ENCODE measurements at places on chromosomes 5 and 9.
A peak's percentile ranks its signal among the peaks of the same experiment; 100 is the strongest.

GRCh38 chr5:179533907-179534306 is 16.4 kb upstream of the RUFY1 start:
- no peak for DNase-seq

DNA sequence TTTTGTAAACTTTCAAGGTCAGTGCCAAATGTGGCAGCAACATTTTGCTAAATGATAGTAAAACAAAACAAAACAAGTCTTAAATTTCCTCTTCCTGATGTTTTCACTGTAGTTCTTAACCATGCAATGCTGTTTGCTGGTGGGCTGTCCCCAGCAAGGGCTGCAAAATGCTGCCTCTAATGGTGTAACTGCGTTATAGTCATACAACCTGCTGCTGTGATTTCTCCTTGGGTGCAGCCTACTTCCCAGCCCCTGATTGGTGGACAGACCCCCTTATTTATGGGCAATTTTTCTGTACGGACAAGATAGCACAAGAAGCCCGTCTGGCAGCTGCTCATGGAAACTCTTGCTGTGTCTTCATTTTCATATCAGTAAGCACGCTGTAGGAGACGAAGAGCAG is 26.6 kb upstream of the PIP5K1B start:
- peak; percentile 54 for DNase-seq

GRCh38 chr5:149779124-149779465 is 49.0 kb downstream of the PPARGC1B start:
- no peak for DNase-seq

DNA sequence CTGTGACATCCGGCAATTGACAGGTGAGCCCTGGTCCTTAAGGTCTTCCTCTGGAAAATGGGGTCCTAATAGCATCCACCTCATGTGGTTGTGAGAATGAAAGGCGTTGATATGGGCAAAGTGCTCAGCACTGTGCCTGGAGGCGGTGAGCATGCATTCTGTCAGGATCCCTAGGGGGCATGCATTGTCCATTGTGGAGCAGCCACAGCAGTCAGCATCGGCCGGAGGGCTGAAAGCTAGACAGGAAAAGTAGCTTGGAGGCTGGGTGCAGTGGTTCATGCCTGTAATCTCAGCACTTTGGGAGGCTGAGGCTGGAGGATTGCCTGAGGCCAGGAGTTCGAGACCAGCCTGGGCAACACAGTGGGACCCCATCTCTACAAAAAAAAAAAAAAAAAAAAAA is 122.2 kb downstream of the LHX2 start:
- DNase-seq = peak; percentile 18

- peak; percentile 96 for DNase-seq
Measured at GRCh38 chr5:66896171-66896570, 300.0 kb downstream of the MAST4 start.

GRCh38 chr9:121261107-121261460 is 6.9 kb upstream of the GSN start:
- DNase-seq = no peak

DNA sequence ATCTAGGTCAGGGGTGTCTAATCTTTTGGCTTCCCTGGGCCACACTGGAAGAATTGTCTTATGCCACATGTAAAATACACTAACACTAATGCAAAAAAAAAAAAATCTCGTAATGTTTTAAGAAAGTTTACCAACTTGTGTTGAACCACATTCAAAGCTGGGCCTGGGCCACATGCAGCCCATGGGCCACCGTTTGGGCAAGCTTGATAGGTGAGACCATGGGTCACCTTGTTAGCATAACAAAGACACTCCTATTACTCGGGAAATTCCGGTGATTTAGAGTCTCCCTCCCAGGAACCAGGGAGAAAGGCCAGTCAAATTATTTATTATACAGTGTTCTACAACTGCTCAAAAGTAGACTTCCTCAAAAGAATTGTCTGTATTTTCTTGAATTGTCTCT is 12.7 kb downstream of the RECK start:
- no peak for DNase-seq

- no peak for DNase-seq
Measured at GRCh38 chr9:81455462-81456219, 233.7 kb downstream of the TLE1 start.

GRCh38 chr5:152086668-152087067 is 162.0 kb upstream of the GLRA1 start:
- DNase-seq = no peak

GRCh38 chr5:136056336-136056735 is 27.5 kb downstream of the TGFBI start:
- no peak for DNase-seq

- no peak for DNase-seq
Measured at GRCh38 chr5:58628626-58629025, 45.8 kb downstream of the RAB3C start.

GRCh38 chr9:88988796-88989641 is 2.2 kb upstream of the S1PR3 start:
- DNase-seq = no peak

GRCh38 chr5:31635446-31635845 is 3.5 kb upstream of the PDZD2 start:
- no peak for DNase-seq

GRCh38 chr5:7678030-7678429 is 172.9 kb downstream of the CFAP90 start:
- DNase-seq = no peak

DNA sequence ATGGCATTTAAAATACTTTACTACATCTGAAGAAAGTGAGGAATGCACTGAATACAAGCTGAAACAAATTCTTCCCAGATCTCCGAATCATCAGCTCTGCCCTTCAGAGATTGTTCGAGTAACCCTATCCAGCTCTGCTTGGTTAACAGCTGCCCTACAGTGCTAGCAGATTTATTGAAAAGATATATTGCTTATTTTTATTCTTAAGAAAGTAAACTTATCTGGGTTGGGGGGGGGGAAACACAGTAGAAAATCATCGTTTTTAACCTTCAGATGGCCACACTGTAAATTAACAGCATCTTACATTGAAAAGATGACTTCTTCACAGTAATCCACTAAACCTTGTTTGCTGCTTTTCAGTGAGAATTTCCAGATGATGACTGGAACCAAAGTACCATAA is 210.8 kb downstream of the NFIB start:
- no peak for DNase-seq

GRCh38 chr9:101706261-101706798 is 32.1 kb downstream of the GRIN3A start:
- DNase-seq = peak; percentile 33

- no peak for DNase-seq
Measured at GRCh38 chr9:88536023-88536324, 996 bp downstream of the NXNL2 start.

- no peak for DNase-seq
Measured at GRCh38 chr9:89865981-89866380, 261.2 kb downstream of the GADD45G start.

DNA sequence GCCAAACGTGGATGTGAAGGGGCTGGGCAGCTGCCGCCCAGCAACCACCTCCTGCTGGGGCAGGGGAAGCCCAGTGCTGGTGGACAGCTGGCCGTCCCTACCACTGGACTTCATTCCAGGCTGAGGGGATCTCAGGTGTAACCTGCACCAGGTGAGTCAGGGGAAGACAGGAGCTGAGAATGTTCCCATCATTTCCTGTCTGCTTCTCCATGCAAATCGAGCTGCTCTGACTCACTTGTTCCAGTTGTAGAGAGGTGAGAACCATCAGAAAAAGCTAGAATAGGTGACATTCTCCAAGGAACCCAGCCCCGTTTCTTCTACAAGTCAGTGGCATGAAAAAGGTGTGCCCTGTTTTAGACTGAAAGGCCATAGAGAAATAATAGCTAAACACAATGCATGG is 21.8 kb upstream of the BARX1 start:
- no peak for DNase-seq

DNA sequence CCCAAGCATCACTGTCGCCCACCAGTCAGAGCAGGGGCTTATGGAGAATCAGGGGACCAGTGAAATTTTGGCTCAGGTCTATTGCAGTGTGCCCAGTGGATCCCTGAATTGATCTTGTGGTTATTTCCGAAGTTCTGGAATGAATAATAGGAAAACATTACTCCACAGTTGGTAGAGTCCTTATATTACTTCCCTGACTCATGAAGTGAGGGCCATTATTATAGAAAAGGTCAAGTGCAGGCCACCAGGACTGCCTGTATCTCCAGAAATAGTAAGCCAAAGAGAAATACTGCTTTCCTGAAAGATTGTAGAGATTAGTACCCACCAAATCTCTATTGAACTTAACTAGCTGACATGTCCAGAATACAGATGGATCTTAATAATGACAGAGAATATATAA is 335.0 kb downstream of the NPR3 start:
- DNase-seq = no peak

GRCh38 chr9:126398403-126399058 is 71.9 kb downstream of the MVB12B start:
- peak; percentile 82 for DNase-seq

DNA sequence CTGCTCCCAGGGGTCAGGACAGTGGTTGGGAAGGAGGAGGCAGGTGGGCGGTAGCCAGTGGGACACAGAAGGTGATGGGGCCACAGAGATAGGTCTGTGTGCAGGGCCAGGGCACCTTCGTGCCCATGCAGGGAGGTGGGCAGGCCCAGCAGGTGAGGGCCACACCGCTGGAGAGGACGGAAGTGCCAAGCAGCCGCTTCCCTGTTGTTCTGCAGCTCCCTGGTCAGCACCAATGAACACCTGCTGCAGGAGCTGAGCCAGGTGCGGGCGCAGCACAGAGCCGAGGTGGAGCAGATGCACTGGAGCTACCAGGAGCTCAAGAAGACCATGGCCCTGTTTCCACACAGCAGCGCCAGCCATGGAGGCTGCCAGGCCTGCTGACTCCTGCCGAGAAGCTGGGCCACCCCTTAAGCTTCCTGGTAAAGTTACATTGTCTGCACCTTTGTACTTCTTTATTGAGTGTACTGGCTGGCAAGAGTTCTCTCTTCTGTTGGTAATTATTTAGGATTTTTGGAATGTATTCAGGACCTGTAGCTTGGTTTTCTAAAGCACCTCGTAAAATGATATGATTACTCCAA is 40.3 kb downstream of the TPPP start:
- no peak for DNase-seq

DNA sequence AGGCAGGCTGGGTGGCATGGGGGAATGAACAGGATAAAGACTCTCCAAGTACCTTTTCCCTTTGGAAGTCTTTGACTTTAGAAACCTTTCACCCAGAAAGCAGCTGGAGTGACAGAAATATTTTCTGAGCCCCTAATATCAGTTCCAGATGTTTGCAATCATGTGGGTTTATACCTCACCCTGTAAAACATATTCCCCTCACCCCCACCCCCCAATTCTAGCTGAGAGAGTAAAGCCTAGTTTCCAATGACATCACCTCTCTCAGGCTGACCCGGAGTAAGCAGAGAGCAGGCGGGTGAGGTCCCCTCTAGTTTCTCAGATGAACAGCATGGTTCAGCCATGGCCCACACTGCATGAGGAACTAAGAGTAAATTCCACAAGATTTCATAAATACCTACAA is 82.9 kb upstream of the TRIM32 start:
- no peak for DNase-seq

- DNase-seq = no peak
Measured at GRCh38 chr9:93343663-93344062, 107.8 kb upstream of the FAM120A start.

GRCh38 chr5:151921916-151922315 is 2.7 kb downstream of the GLRA1 start:
- DNase-seq = no peak

- no peak for DNase-seq
Measured at GRCh38 chr5:139849942-139850341, 54.3 kb downstream of the PSD2 start.

- no peak for DNase-seq
Measured at GRCh38 chr5:155699385-155699784, 627.6 kb upstream of the SGCD start.

DNA sequence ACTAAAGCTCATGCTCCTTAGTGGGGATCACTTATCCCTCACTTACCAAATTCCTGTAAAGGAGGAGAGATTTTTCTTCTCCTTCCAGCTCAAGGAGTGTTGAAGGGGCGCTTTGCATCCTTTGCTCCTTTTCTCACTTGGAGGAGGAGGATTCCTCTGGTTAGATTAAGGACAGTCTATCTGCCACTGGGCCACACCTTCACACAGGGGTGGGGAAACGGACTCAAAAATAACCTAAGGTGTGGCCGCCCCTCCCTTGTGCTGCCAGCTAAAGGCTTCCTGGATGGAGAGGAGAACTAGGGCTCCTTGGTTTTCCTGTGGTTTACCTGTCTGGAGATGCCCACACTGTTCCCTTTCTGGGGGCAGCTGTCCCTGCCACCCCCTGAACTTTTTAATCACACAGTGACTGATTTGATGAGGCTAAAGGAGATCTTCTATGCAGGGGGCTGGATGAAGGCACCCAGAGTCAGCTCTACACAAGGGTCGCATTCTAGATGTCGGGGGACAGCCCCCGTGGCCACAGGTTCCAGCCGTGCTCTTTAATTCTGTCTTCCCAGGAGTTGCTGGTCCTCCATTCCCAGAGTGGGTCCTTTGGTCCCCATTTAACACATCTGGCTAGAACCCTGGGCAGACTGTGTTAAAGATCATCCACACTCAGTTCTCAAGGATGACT is 14.4 kb downstream of the GLRX start:
- DNase-seq = no peak

GRCh38 chr9:114718801-114719221 is 36.8 kb upstream of the TEX48 start:
- DNase-seq = no peak

GRCh38 chr9:23413541-23413940 is 412.5 kb downstream of the ELAVL2 start:
- no peak for DNase-seq
